ENCODE measurements at places on chromosomes 4 and X.

GRCh38 chr4:62449538-62449937 lies 1249.4 kb downstream of the ADGRL3 start:
- no peak for DNase-seq

DNA sequence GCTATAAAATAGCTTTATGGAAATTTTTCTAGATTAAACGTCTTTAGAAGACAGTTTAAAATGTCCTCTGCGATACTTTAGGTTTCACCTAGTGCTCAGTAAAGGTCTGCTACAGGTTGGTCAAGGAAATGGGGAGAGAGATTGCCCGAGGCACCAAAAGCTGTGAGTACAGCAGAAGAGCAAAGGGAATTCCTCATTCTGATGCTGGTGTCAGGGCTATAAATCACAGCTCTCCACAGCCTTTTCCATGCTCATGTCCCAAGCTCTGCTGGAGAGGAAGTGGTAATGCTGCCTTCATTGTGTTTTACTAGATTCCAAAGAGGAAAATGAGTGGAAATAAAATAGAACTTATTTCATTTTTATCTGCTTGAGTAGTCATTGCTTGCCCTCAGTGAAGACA lies 2060.4 kb downstream of the ARAP2 start:
- DNase-seq, result no peak

GRCh38 chrX:13755254-13755653 lies 20.7 kb downstream of the OFD1 start:
- no peak for DNase-seq

DNA sequence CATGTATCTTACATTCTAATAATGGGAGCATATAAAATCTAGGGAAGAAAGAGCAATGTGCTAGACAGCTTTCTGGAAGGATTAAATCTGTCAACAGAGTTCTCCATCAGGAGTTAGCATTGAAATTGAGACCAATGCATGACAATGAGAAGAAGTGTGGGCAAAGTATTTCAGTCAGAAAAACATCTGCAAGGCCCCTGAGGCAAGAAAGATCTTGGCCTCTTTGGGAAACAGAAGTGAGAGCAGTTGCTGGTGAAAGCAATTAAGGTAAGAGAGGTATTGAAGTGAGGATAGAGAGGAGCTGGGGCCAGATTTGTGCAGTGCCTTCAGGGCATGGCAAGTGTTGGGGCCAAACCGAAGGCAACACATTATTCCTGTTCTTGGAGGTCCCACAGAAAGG lies 999.1 kb downstream of the STPG2 start:
- no peak for DNase-seq

GRCh38 chrX:147912093-147912801 lies 528 bp downstream of the FMR1 start:
- DNase-seq, result peak; percentile 30

Measured in putamen (tissue), 1 donor.